IMR-90 (cell line): ENCODE measurements at places on chromosomes 7 and 10. TPM values are rescaled to one million over a fixed set of nuclear protein-coding genes. Genes with fewer than 3 reads are reported as not detected.

DNA sequence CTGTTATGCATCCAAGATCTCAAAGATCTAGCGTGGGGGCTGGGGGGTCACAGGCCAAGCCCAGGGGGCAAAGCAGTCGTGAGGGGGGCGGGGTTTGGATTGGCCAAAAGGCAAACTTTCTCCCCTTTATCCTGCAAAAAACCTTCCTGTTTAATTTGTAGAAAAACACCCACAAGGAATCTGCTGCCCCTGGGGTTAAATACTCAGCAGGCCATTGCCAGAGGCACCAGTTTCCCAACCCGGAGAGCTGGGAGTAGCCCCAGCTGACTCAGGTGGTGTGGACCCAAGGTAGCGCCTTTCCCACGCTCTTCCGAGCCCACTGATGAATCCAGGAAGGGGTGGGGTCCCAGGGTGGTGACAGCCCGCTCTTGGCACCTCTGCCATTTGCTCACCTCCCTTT is 21.4 kb downstream of the KCP start:
- H3K27me3 ChIP-seq, result peaks cover 19% of the 10 kb centered on the region
- no peaks in the 10 kb centered on the region for H3K4me1 ChIP-seq
- H3K36me3 ChIP-seq, result no peaks in the 10 kb centered on the region
- no peak for DNase-seq

Gene SLC29A4
- polyA plus RNA-seq, result 7.6 and 10.4 TPM in 2 replicates

DNA sequence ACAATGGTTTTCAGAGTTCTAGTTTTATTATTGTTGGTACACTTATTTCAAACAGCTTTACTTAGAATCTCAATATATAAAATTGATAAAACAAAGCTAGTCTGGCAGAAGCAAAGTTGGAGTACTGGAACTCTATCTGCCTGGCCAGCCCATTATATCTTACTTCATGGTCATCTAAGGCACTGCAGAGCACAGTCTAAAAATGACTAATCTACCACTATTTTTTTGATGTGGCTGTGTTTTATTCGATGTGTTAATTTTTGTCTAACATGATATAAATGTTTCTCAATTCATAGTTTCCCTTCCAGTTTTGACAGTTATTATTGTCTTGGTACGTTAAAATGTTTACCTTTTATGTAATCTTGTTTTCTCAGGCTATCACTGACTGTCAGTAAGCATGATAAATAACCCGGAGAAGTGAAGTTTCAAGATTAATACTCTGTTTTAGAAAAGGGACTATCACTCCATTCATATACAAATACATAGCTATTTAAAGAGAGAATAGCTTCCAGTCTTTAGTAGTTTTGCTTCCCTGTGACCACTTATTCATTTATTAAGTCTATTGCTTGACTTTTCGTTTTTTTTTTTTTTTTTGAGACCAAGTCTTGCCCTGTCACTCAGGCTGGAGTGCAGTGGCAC is 60.6 kb upstream of the CSTF2T start:
- H3K27ac ChIP-seq, result no peak overlapping the region
- H3K4me3 ChIP-seq, result no peak overlapping the region

GRCh38 chr7:134520130-134520529 is 7.2 kb upstream of the AKR1B10 start:
- DNase-seq, result peak; percentile 12
- peaks cover 2% of the 10 kb centered on the region; the same call in 1 of the 2 replicates for H3K4me1 ChIP-seq
- no peaks in the 10 kb centered on the region for H3K36me3 ChIP-seq
- no peak overlapping the region for H3K27ac ChIP-seq

Gene FZD8
- polyA plus RNA-seq, result 3.9 and 4.8 TPM in 2 replicates

DNA sequence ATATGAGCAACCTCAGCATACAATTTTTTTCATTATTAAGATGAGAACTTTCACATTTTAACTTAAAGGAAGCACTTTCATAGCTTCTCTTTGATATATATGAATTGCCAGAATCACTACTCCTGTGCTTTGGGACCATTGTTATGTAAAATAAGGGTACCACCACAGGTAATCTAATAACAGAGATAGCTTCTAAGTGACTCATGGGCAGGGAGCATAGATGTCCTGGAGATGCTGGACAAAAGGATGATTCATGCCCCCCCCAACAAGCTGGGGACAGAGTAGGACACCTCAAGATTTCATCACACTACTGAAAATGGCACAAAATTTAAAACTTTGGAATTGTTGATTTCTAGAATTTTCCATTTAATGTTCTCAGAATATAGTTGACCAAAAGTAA is 641.1 kb downstream of the PCDH15 start:
- DNase-seq, result no peak
- no peaks in the 10 kb centered on the region for H3K27me3 ChIP-seq
- H3K36me3 ChIP-seq, result no peaks in the 10 kb centered on the region
- H3K27ac ChIP-seq, result no peak overlapping the region
- no peak overlapping the region for H3K4me3 ChIP-seq
- no peaks in the 10 kb centered on the region for H3K4me1 ChIP-seq

- no peak for DNase-seq
- no peaks in the 10 kb centered on the region for H3K36me3 ChIP-seq
- H3K4me1 ChIP-seq, result no peaks in the 10 kb centered on the region
These were observed 20.6 kb upstream of the HOXA13 start for GRCh38 chr7:27220440-27220955.

Gene GJD4
- 0.06 TPM in 1 of 2 replicates, not detected in the other for polyA plus RNA-seq

Gene CNPY1
- not detected in 2 replicates for polyA plus RNA-seq

- H3K36me3 ChIP-seq, result peaks cover 18% of the 10 kb centered on the region
- no peak for DNase-seq
- H3K4me1 ChIP-seq, result peaks cover 4% of the 10 kb centered on the region
- no peak overlapping the region for H3K27ac ChIP-seq
- no peak overlapping the region for H3K4me3 ChIP-seq
These were observed 25.3 kb downstream of the WAC start for GRCh38 chr10:28558186-28558585.

- H3K4me1 ChIP-seq, result no peaks in the 10 kb centered on the region
- H3K27ac ChIP-seq, result no peak overlapping the region
- DNase-seq, result no peak
- no peaks in the 10 kb centered on the region for H3K27me3 ChIP-seq
- no peak overlapping the region for H3K4me3 ChIP-seq
These were observed 101.2 kb upstream of the PDGFA start for GRCh38 chr7:620885-621284.

DNA sequence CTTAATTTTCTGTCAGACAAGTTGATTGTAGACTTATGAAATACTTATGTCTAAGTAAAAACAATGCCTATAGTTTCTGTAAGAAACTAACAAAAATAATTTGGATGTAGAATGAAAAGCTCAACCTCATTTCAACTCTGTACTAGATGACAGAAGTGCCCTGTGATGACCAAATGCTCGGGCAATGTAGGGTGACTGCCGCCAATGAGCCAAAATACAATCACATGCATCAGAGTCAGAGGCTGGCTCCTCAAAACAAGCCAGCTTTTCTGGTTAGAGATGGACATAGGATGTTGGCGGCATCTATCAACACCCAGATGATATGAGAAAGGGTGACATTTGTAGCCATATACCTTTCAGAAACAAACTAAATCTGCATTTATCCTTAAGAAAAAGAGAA is 23.9 kb downstream of the LMOD2 start:
- H3K36me3 ChIP-seq, result peaks cover 4% of the 10 kb centered on the region
- H3K4me1 ChIP-seq, result peaks cover 5% of the 10 kb centered on the region; the same call in 1 of the 2 replicates
- H3K4me3 ChIP-seq, result no peak overlapping the region
- no peak for DNase-seq

DNA sequence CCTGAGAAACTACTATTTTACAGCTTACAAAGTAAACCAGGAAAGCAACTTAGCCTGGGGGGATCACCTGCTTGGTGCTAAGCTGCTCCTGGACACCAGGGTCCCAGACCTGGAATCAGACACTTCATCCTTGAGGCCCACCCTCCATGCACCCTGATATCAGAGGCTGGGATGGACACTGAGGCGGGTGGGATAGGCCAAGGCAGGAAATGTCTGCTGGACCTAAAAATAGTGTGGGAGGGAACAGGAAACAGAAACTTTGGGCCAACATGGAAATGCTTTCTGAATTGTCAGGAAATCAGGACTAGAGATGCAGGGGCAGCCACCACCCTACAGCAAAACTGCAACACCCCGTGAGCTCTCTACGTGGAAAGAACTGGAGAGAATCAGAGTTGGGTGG is 101.5 kb upstream of the PODXL start:
- no peak overlapping the region for H3K27ac ChIP-seq
- H3K4me1 ChIP-seq, result no peaks in the 10 kb centered on the region
- H3K4me3 ChIP-seq, result no peak overlapping the region
- no peaks in the 10 kb centered on the region for H3K36me3 ChIP-seq

DNA sequence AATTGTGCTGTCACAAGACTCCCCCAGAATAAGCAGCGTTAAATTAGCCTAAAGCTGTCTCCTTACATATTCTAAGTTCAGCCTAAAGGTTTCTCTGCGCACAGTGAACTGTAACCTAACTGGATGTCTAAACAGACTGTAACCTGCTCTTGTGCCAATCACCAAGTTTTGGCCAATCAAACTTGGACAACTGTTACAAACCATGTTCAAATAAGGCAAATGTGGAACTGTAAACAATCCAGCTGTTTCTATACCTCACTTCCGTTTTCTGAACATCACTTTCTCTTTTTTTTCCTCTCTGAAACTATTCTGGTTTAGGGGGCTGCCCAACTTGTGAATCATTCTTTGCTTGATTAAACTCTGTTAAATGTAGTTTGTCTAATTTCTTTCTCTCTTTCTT is 252.2 kb upstream of the HABP2 start:
- no peak overlapping the region for H3K27ac ChIP-seq
- H3K4me3 ChIP-seq, result no peak overlapping the region
- no peak for DNase-seq
- H3K27me3 ChIP-seq, result no peaks in the 10 kb centered on the region; the same call in none of the 2 replicates

Gene CAV2
- 217 and 265 TPM in 2 replicates for polyA plus RNA-seq

Gene PNLIPRP2
- polyA plus RNA-seq, result not detected in 2 replicates

Gene CUEDC2
- 84.9 and 87.6 TPM in 2 replicates for polyA plus RNA-seq

Gene MRC1
- polyA plus RNA-seq, result not detected in 2 replicates

DNA sequence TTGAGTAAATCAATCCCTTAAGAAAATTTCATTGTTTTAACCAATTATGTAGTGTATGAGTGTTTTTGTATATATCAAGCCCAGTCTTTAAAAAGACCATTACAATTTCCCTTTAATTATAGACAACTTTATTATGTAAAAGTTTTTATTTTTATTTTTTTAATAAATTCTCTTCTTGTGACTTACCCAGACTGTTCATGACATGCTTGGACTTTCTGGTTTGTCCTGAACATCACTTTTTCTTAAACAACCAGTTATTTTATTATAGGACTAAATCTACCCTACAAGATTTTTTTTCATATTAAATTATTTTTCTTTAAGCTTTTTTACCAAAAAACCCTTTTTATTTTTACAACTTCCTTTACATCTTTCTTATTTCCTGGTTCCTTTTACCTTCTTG is 410.4 kb downstream of the ATRNL1 start:
- no peak for DNase-seq
- H3K36me3 ChIP-seq, result no peaks in the 10 kb centered on the region
- no peak overlapping the region for H3K4me3 ChIP-seq
- H3K4me1 ChIP-seq, result no peaks in the 10 kb centered on the region

Gene LEP
- polyA plus RNA-seq, result not detected in 2 replicates

DNA sequence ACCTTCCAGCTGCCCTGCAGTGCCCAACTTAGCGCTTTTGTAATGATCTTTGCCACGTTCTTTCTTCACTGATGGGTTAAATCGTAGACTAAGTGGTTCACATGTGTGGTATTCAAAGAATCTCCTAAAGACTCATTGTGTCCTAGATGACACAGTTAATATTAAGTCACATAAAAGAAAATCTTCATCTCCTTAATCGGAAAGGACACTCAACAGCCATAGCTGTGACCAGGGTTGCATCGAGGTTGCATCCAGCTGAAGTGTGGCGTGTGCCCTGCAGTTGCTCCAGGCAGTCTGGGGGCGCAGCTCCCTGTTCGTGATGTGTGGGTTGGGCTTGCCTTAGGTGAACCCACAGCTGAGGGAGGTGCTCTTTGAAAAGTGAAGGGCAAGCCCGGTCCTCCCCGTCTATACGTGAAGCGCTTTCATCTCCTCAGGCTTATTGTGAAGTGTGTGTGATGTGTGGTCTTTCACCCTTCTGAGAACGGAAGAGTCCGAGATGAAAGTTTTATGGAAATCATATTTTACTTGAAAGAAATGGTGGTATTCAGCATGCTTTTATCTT is 122.7 kb downstream of the TRRAP start:
- H3K4me1 ChIP-seq, result no peaks in the 10 kb centered on the region
- no peaks in the 10 kb centered on the region for H3K27me3 ChIP-seq
- H3K27ac ChIP-seq, result no peak overlapping the region
- DNase-seq, result no peak
- H3K4me3 ChIP-seq, result no peak overlapping the region
- peaks cover 70% of the 10 kb centered on the region for H3K36me3 ChIP-seq

DNA sequence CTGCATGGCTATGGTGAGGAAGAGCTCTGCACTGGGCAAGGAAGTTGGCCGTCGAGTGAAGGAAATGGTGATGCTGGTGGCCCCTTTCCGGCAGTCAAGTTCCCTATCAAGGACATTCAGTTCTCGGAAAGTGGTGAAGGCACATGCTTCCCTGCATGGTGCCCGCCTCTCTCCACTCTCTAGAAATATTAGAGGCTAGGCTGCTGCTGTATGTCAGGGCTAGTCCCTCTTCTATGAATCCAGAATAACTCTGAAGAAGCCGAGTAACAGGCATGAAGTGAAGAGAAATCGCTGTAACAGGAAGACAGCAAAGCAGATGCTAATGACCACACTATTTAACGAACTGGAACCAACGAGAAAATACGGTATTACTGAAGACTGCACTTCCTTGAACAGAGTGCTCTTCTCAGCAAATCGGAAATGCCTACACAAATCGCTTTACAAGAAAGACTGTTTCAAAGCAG is 5.4 kb downstream of the IDI1 start:
- no peak for DNase-seq
- no peaks in the 10 kb centered on the region for H3K27me3 ChIP-seq
- peaks cover 2% of the 10 kb centered on the region; the same call in 1 of the 2 replicates for H3K4me1 ChIP-seq
- peaks cover 13% of the 10 kb centered on the region for H3K36me3 ChIP-seq
- no peak overlapping the region for H3K27ac ChIP-seq
- H3K4me3 ChIP-seq, result no peak overlapping the region

GRCh38 chr10:32943395-32943794 is 14.6 kb downstream of the ITGB1 start:
- peaks cover 39% of the 10 kb centered on the region for H3K4me1 ChIP-seq
- no peak for DNase-seq
- H3K4me3 ChIP-seq, result no peak overlapping the region

DNA sequence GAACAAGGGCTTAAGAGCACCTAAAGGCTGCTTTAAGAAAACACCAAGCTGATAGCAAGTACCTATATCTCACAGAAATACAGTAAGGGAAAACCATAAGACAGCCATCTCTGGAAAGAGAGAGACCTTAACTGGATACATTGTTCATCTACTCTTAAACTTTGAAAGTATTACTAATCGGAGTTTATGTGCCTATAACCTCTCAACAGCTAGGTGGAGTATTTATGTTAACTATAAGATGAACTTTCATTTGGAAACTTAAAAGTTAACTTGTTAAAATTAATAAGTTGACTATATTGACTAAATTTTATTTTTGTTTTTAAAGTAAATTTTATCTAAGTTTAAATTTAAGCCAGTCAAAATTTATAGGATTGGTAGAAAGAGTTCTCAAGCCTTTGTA is 90.6 kb downstream of the USP6NL start:
- no peak for DNase-seq
- no peaks in the 10 kb centered on the region for H3K36me3 ChIP-seq
- H3K27ac ChIP-seq, result no peak overlapping the region
- H3K4me1 ChIP-seq, result 0 out of 2 replicates have a peak, but pooled peaks cover 3% of the 10 kb centered on the region
- no peaks in the 10 kb centered on the region for H3K27me3 ChIP-seq
